Breast epithelium (tissue), 4 donors: ENCODE measurements at places on chromosomes 1 and 21. TPM values are rescaled to one million over a fixed set of nuclear protein-coding genes. Genes with fewer than 3 reads are reported as not detected.

The FMO5 gene
- 32.6 TPM for total RNA-seq

The FCRL5 gene
- not detected for total RNA-seq

The PLEKHA6 gene
- 34.0 TPM for total RNA-seq

The CELA2B gene
- not detected for total RNA-seq

The IGSF9 gene
- total RNA-seq = not detected

The SLC25A34 gene
- total RNA-seq = 1.3 TPM

The WNT3A gene
- total RNA-seq = not detected

The INKA2 gene
- 4.6 TPM for total RNA-seq

The CELA2A gene
- total RNA-seq = not detected

The CASZ1 gene
- total RNA-seq = 39.1 TPM

DNA sequence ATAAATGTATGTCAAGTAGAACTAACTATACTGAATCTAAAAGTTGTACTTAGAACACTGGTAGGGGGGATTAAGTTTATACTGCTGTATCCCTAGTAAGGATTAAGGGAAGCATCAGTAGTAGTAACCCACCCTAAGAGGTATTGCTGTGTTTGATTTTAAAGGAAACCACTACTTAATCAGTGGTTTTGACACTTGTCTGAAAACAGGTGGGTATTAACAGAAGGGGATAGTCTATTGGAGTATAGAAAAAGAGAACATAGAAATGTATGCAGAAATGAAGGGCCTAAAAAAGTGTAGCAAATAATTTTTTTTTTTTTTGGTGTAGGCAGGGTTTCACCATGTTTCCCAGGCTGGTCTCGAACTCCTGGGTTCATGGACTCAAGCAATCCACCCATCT is 2.2 kb downstream of the MIGA1 start:
- DNase-seq = no peak

DNA sequence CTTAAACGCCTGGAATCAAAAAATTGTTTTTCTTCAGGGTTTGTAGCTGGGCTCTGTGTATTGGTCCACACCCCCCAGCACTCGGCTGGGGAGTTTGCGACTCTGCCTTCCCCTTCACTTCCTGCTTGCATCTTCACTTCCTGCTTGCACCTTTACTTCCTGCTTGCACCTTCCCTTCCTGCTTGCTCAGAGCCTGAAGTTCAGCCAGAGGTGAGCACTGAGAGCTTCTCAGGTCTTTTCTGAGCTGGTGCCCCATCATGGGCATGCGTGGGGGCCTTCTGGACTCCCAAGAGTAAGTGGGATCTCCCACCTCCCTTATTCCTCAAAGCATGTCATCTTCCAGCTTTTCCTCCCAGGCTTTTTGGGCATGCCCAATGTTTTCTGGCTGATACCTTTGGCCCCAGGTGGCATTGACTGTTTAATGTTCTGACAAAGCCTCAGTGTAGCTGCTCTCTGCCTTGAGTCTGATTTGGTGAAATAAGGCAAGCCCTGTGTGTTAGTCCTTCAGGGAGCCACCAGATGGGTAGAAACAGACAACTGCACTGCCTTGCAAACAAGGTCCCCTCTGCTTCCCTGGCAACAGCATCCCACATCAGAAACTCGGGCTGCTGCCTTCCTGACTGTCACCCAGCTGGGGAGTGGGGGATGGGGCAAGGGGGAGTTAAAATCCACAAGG is 3.5 kb downstream of the KRTAP10-2 start:
- DNase-seq = no peak

DNA sequence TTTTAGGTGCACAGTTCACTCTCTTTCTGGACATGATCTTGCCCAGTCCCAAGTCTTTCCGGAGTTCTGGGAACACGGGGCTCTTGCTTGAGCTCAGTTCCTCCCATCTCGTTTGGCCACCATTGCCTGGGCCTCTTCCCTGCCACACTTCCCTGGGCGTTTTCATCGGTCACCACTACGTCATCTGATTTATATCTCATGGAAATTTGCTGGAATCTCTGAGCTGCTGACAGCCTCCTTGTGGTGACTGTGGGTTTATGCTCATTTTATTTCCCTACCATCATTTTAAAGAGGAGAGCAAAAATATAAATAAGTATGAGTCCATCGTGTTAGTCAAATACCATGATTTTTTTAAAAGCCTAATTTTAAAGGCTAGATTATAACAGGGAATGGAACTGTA is 449.1 kb upstream of the KAZN start:
- no peak for DNase-seq

DNA sequence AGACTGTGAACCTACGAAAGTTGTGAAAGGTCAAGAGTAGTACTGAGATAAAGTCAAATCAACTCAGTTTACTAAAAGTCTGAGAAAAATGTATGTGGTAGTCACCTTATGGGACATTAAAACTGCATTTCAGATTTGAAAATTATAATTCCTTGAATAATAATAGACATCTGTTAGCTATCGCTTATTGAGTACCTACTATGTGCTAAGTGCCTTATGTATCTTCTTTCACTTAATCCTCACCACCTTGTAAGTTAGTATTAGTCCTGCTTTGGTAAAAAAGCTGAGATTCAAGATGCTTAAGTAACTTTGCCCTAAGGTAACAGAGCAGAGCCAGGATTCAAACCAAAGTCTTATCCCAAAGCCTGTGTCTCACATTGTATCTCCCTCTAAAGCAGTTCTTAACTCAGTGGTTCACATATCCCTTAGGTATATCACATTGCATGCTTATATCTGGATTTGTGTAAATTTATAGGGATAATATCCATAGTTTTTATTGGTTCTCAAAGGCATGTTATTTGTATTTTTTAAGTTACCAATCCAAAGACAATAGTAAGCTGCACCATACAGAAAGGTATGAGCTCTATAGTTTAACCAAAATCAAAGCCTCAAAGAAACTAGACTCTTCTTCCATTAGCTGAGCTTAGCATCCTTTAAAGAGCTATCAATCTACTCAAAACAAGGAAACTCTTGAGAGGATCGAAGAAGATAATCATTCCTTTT is 865 bp downstream of the PIGC start:
- DNase-seq = no peak

- DNase-seq = no peak
Observed at GRCh38 chr1:235108185-235108593, 20.4 kb downstream of the TOMM20 start.

DNA sequence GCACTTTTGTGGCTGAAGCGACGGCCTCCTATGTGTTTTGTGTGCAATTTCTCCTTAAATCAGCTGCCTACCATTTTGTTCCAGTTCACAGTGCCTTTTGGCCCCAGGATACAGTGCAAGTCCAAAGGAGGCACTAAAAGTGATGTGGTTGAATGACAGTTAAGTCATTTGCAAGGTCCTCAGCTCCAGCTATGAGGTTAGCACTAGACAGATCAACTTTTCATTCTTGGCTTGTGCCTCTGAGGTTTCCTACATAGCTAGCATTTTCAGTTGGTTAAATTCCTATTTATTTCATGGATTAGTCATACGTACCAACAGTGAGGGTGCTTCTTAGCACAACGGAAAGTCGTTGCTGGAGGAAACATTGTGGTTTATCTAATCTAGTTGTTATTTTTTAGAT is 59.3 kb upstream of the NTPCR start:
- no peak for DNase-seq

DNA sequence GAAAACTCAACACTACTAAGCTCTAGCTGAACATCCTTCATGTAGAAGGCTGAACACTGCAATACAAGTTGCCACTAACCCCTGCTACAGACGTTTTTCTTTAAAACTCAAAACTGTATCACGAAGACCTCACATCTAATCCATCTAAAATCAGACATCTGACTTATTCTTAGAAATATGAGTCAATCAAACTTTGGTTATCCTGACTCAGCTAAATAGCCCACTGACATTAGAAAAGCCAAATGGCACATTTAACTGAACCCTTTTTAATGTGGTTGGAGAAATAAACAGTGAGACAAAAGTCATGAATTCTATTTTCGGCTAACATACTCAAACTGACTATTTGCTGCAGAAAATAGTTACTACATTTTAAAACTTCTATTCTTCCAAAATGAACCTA is 35.6 kb downstream of the WLS start:
- DNase-seq = no peak

DNA sequence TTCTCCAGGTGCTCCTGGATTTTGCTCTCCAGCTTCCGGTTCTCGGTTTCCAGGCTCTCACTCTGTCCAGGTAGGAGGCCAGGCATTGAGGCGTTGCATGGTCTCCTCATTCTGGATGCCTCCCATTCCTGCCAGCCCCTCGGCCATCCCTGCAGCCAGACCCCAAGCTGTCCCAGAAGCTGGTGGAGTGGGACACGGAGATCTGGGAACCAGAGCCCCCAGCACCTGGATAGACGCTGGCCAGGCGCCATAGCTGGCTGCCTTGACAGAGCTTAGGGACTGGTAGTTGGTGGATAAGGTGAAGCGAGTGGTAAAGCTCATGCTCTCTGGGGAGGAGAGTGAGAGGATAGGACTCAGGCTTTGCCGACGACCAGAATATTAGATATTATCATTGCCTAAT is 29.6 kb downstream of the RAP1A start:
- DNase-seq = no peak

GRCh38 chr1:201774224-201774982 is 54.6 kb upstream of the IPO9 start:
- DNase-seq = no peak

GRCh38 chr1:22612671-22613571 is 23.5 kb upstream of the C1QA start:
- no peak for DNase-seq

- no peak for DNase-seq
Observed at GRCh38 chr1:46197560-46197963, 672 bp downstream of the POMGNT1 start.

DNA sequence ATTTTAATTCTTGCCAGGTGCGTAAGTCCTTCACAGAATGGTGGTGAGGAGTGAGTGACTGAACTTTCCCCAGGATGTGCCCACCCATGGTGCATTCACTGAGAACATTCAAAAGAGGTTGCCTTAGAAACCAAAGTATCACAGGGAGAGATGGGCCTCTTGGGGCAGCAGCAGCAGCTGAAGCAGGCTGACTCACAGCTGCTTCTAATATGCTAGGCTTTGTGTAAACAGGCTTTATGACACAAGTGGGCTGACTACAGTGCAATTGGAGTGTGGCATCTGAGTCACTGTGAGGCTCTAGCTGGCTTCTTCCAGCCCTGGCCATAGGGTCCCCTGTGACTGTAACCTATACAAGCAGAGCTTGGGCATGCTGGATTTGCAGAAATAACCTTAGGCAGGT is 12.6 kb downstream of the PIGP start:
- DNase-seq = no peak

DNA sequence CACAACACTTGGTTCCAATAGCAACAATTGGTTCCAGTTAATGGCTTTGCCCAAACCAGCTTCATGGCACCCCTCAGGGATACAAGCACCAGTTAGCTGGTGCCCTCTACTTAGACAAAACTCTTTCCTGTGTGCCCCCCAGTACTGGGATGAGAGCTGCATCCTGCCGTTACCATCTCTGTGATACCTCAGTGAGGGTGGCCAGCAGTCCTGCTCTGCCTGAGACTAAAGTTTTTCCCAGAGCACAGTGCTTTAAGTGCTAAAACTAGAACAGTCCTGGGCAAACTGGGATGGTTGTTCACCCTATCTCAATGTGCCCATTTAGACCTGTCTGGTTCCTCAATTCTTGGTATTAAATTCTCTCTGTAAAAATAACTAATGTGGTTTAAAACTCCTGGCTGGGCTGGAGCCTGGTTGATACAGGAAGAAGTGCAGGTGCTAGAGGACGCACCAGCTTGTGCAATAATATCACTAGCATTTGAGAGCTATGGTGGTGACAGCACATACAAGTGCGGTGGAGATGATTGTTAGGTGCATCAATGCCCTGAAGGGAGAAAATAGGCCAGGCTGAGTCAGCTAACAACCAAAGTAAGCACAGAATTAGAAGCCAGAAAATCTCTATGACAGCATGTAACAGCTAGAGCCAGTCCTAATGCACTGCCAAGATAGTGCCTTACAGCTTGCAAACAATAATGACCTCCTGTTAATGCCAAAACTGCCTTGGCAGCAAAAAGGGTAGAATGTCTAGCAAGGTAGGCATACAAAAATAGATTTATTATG is 179.8 kb upstream of the GALNT2 start:
- DNase-seq = no peak

- no peak for DNase-seq
Observed at GRCh38 chr1:7516341-7516740, 254.8 kb upstream of the VAMP3 start.

DNA sequence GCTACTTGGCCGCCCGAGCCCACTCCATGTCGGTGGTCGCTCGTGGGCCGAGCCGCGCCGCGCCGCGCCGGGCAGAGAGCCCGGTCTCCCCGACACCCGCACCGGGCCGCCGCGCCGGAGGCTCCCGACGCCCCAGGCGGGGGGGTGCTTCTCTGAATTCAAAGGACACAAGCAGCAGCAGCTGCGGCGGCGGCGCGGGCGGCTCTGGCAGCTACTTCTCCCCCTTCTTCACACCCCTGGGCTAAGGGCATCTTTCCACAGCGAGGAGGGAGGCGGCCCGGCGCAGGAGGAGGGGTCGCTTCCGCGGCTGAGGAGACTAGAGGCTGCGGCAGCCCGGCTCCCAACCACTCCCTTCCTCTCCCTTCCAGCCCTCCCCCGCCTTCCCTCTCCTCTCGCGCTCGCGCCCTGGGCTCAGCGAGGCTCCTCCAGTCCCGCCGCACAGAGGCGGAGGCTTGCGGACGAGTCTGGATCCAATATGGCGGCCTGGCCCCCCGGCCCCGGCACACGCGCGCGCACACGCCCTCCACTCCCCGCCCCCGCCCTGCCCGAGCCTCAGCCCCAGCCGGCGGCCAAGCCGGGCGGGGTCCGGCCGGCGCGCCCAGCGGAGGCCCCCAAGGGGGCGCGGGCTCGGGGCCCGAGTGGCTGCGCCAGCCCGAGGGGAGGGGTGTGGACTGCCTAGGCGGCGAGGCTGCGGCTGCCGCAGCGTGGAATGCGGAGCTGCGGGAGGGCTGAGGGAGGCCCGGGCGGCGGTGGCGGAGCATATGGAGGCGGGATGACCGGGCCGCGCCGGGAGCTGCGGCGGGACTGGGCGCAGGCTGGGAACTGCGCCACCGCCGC is at the start of gene CDC42BPA:
CDC42BPA (minus strand) TSS at position 477 of the 837 bp plus-strand sequence. CDS start 1,310 bp downstream, outside the sequence.
- peak; percentile 83 for DNase-seq

- DNase-seq = no peak
Observed at GRCh38 chr1:41246568-41246967, 4.5 kb upstream of the SCMH1 start.

DNA sequence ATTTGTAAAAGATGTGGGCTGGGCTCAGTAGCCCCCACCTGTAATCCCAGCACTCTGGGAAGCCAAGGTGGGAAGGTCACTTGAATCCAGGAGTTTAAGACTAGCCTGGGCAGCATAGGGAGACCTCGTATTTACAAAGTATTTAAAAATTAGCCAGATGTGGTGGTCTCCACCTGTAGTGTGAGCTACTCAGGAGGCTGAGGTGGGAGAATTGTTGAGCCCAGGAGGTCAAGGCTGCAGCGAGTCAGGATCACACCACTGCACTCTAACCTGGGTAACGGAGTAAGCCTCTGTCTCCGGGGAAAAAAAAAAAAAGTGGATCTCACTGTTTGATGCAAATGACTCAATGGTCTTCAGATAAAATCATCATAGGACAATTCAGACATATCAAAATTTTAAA is 77.5 kb upstream of the RBM34 start:
- DNase-seq = no peak
